ENCODE measurements at places on chromosomes 3 and 15. TPM values are rescaled to one million over a fixed set of nuclear protein-coding genes. Genes with fewer than 3 reads are reported as not detected.

DNA sequence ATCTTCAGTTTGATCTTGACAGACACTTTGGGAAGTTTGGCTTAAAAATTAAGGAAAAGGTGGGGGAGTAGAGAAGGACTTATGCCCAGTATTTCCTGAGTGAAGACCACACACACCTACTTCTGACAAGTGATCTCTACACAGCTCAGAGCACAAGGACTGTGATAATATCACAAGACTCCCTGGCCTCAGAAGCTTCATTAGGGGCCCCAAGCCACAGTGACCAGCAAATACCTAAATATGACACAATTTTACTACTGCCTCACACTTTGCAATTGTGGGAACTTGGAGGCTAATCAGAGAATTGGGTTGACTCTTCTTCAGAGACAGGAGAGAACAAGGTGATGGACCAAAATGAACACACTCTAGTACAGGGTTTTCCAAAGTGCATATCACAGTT lies 2.6 kb downstream of the ILDR1 start:
- DNase-seq = no peak

DNA sequence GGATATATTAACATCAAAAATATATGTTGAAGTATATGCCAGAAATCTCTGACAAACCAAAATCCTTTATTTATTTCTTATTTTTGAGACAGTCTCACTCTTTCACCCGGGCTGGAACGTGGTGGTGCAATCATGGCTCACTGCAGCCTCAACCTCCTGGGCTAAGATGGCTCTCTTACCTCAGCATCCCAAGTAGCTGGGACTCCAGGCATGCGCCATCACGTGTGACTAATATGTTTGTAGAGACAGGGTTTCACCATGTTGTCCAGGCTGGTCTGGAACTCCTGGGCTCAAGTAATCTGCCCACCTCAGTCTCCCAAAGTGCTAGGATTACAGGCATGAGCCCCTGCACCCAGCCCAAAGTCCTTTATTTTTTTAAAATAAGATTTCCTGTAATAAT lies 11.9 kb downstream of the FAIM start:
- no peak for DNase-seq

GRCh38 chr15:94576889-94577533 lies 345.6 kb downstream of the MCTP2 start:
- peak; percentile 56 for DNase-seq

- no peak for DNase-seq
Measured at GRCh38 chr3:78634316-78634715, 1133.5 kb downstream of the ROBO1 start.

- DNase-seq = no peak
Measured at GRCh38 chr3:22225161-22225560, 474.2 kb upstream of the ZNF385D start.

CCDC39 gene
- polyA plus RNA-seq = not detected

- DNase-seq = no peak
Measured at GRCh38 chr3:64958199-64958843, 270.5 kb upstream of the ADAMTS9 start.

- no peak for DNase-seq
Measured at GRCh38 chr3:110070161-110070916, 733.0 kb upstream of the DPPA4 start.

DNA sequence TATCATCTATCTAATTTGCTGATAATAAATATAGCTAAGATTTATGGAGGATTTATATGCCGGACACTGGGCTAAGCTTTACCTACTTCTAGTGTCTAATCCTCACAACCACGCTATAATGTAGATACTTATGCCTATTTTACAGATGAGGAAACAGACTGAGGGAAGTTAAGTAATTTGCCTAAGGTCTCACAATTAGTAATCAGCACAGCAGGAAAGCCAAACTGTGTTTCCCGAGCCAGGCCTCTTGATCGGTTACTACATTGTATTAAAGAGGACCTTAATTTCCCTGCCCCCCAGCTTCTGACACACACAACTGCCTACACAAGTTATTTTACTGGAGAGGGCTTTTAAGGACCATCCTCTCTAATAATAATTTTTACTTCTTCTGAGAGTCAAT lies 40.9 kb downstream of the ONECUT1 start:
- DNase-seq = no peak

- DNase-seq = peak; percentile 81
Measured at GRCh38 chr15:84914909-84915605, 30.6 kb downstream of the SLC28A1 start.

GRCh38 chr3:110493438-110494092 lies 578.1 kb upstream of the NECTIN3 start:
- no peak for DNase-seq

DNA sequence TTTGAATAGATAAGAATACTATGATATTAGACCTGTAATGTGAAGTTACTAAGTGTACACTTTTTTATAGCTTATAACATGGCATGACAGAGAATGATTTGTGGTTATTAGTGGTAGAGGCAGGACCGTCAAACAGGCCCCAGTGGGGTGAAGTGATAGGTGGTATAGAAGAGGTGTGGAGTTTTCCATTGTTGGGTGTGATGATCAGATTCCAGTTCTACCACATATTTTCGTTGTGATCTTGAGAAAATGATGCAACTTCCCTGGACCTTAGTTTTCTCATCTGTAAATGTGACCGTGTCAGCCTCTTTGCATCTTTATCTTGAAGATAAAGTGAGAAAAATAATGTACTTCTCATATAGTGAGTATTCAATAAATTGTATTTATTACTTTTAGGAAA lies 30.3 kb upstream of the UTS2B start:
- DNase-seq = no peak

CAMK2N2 gene
- 0.11 TPM for polyA plus RNA-seq

- no peak for DNase-seq
Measured at GRCh38 chr15:38864827-38865581, 300.4 kb upstream of the RASGRP1 start.

DNA sequence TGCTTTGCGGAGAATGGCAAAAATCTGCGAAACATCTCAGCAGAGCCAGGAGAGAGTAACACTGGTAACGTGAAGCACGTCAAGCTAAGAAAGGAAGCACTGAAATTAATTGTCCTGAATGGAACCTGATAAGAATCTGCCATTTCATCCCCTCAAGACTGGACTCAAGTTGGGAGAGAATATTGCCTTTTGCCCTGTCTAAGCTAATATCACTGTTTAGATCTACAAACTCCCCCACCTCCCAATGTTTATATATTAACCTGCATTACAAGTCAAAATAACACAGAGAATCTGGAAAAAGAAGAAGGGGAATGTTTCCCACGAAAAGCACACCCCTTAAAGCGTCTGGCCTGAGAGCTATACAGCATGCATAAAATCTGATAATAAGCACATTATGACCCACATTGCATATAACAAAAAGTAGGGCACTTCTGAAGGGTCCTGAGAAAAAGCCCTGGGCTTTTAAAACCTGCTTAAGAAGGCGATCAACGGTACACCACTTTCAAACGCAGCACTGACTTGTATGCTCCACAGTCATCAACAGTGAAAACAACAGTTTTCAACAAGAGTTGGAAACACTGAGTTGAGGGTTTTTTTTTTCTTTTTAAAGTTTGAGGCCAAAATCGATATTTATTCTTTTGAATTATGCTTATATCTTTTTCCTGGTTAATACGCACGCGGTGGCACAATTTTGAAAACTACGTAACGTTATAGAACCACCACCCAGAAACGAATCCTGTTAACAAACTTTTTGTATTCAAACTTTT lies 1.4 kb upstream of the KAT2B start:
- no peak for DNase-seq

DNA sequence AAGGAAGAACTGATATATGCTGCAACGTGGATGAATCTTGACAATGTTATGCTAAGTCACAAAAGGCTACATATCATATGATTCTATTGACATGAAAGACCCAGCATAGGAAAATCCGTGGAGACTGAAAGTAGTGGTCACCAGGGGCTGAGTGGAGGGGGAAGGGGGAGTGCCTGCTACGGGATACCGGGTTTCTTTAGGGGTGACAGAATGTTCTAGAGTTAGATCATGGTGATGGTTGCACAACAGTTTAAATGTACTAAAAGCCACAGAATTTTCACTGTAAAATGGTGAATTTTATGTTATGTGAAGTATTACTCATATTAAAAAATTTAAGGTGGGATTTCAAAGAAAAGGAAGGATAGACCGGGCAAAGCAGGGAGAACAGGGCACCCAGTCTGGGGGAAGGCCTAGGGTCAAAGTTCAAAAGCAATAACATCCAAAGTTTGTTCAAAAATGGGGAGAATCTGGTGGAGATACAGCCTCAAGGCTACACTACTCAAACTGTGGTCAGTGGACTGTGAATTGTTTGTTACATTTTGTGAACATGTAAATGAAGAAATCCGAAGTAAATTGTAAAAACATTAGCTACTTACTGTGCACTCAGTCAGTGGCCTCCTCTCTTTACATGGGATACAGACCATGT lies 74.2 kb upstream of the FNDC3B start:
- DNase-seq = no peak

PLCL2 gene
- not detected for polyA plus RNA-seq

DNA sequence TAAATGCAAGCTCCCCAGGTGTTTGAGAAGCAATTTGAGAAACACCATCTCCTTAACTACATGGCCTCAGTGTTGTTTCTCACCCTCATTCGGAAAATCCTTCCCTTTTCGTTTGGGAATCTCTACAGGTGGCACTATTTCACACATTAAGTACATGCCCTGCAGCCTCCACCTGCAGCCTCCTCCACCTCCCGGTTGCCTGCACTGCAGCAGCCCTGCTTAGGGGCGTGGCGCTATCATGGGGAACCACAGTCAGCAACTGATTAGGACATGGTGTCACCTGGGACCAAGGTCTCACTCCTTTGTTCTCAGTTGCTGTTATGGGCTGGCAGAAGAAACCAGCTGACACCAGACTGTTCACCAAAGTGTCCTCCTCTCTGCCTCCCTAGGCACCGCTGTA lies 11.7 kb upstream of the ZNF774 start:
- peak; percentile 50 for DNase-seq

GRCh38 chr3:153866901-153867300 lies 254.3 kb upstream of the ARHGEF26 start:
- DNase-seq = no peak

- no peak for DNase-seq
Measured at GRCh38 chr3:122247087-122247824, 63.8 kb downstream of the CASR start.

DNA sequence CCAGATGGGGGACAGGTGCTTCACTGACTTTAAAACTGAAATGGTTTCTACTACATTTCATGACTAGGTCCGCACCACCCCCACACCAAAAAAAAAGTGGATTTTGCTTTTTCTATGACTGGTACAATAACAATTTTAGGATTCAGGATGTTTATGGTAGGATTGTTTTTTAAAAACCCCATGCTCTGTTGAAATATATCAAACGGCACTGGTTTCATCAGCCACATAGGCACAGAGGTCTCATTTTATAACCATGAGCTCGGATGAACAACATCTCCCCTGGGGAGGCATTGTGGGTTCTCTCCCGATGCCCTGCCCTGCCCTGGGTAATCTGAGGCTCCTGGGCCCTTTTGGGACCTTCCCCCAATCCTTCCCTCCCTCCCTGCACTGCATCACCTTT lies 202.7 kb upstream of the KBTBD8 start:
- no peak for DNase-seq

- no peak for DNase-seq
Measured at GRCh38 chr3:104648823-104649222, 717.9 kb upstream of the ALCAM start.

DNA sequence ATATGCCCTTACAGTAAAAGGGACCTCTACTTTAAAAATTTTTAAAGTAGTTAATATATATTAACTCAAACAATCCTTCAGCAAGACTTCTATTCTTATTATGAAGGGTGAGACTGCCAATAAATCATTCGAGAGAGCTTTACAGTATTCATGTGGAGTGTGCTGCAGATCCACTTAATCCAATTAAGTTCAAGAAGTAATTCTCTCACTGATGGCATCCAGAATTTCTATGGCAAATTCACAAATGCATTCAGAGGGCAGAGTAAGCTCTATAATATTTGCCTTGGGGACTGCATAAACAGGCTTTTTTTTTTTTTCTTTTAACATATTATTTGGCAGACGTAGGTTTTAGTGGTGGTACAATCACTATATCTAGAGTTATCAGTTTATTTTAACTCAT lies 692.0 kb downstream of the NLGN1 start:
- DNase-seq = no peak

DNA sequence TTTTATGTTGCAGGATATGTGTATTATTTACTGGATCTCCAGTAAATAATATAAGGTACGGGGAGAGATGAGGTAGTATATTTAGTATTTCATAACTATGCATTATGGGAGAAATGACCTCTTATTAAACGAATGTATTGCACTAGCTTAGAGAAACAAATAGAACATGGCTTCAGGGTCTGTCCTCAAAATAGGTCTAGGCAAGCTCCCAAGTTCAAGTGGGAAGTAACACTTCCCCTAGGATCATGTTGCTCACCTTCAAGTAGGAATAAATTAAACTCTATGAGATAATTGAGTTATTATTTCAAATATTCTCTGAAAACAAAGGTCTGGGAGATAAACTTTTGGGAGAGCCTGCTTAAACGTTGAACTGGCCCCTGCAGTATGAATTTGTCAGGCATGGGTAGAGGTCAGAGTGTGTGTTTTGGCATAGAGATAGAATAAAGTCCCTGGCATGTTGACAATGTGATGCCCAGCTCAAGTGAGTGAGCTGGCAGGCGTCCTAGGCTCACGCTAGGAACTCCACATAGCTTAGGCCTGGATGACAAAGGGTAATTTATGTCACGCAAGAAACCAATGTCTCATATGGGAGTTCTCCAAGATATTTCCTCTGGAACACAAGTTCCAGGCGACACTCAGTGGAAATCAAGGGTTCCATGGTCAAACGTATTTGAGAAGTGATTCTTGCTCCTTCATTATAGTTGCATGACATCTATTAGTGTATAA lies 236.8 kb downstream of the CACNA2D3 start:
- no peak for DNase-seq

GXYLT2 gene
- 2.6 TPM for polyA plus RNA-seq

DNA sequence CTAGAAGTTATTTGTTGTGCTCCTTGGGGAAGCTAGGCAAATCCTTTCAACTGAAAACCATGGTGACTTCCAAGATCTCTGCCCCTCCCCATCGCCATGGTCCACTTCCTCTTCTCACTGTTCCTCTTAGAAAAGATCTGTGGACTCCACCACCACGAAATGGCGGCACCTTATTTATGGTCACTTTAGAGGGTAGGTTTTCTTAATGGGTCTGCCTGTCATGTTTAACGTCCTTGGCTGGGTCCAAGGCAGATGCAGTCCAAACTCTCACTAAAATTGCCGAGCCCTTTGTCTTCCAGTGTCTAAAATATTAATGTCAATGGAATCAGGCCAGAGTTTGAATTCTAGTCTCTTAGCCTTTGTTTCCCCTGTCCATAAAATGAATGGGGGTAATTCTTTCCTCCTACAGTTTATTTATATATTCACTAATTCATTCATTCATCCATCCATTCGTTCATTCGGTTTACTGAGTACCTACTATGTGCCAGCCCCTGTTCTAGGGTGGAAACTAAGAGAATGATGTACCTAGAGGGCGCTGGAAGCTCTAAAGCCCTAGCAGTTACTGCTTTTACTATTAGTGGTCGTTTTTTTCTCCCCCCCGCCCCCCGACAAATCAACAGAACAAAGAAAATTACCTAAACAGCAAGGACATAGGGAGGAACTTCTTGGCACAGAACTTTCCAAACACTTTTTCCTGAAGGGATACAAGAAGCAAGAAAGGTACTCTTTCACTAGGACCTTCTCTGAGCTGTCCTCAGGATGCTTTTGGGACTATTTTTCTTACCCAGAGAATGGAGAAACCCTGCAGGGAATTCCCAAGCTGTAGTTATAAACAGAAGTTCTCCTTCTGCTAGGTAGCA lies 657 bp downstream of the PATL2 start:
- peak; percentile 36 for DNase-seq
